Activated CD4-positive, alpha-beta T cell treated with anti-CD3 and anti-CD28 coated beads, Interleukin-2, amount 10 ng/mL, durations not matched to agents 24 days and 14 days (primary cell): ENCODE measurements at places on chromosomes 5 and 9.
A peak's percentile ranks its signal among the peaks of the same experiment; 100 is the strongest.

- DNase-seq: no peak
Observed at GRCh38 chr9:23638011-23638410, 188.0 kb downstream of the ELAVL2 start.

DNA sequence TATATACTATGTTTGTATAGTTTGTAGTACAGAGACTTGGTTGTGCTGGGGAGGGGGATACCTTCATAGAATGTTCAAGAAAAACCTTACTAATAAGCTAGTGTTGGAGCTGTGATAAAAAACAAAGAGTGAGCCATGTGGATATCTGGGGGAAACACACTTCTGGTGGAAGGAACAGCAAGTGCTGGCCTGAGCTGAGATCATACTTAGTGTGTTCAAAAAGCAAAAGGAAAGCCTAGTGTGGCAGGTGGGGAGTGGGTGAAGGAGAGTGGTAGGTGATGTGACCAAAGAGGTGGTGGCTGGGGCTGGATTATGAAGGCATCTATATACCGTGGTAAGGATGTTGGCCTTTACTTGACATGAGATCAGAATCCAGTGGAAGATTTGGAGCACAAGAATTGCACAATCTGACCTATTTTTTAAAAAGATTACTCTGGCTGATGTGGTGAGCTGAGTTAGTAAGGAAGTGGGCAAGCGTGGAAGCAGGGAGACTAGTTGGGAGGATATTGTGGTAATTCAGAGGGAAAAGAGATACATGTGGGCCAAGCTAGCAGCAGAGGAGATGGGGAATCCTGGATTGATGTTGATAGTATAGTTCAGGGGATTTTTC, 26.6 kb downstream of the PALM2AKAP2 start:
- no peak for DNase-seq

- no peak for DNase-seq
Observed at GRCh38 chr5:15248731-15249130, 251.2 kb upstream of the FBXL7 start.

- no peak for DNase-seq
Observed at GRCh38 chr5:164277720-164278119, 772.3 kb downstream of the MAT2B start.

DNA sequence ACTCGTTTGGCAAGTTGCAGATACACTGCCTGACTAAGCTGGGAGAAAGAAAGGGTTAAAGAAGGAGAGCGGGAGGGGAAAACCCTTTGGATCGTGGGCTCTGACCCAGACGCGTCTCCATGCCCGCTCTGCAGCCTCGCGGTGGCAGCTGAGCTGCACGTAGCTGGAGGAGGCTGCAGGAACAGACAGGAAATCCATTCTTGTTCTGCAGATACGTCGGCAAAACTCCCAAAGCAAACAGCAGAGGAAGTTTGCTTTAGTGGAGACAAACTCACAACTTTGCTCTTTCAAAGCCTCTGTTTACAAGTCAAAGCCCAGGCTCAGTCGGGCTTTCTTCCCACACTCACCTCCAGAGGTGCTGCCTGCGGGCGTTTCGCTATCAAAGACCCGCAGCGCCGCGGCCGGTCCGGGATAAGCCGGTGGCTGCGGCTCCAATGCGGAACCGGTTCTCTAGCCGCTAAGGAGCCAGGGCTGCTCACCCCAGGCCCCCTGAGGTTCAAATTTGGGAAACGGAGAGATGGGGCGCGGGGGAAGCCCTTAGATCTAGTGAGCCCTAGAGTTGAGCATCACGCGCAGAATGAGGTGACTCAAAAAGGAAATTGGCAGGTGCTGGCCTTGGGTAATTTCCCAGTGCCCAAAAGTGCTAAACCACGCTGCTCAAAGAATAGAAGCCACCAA, 60.7 kb downstream of the MAT2B start:
- DNase-seq: peak; percentile 70

DNA sequence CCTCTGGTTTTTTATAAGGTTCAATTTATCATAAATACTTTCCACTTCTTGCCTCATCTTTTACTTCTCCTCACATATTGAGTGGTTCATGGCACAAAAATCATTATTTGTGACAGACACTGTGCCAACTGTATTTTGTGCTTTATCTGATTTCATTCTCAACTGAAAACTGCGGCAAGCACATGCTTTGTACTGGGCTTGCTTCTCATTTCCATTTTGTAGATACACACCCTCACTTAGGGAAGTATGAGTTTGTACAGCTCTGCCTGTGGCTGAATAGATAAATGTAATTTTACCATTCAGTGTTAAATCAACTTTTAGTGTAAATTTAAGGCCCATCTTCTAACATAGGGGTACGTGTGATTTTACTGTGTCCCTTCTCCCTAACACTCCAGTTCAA, 83.6 kb downstream of the ANXA2R start:
- DNase-seq: no peak

DNA sequence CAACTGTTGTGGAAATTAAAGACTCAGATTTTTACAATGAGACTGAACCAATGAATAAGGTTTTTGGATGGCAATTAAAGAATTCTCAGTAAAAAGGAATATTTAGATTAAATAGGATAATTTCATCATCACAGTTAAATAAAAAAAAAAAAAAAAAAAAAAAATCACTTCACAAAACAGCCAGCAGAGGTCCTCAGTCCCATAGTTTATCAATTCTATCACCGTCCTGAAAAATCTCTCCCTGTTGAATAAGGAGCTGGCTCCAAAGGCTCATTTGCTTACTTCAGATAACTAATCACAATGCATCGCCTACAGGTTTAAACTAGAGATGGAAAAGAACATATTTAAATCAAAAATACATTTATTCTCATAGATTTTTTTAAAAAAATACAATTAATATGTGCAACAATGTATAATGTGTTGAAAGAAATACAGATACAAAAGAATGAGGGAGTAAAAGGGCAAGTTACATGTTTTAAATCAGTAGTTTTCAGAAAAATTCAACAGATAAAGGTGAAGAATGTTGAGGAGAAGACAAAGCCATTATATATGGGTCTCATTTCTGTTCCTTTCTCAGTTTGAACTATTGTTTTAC, 175.8 kb upstream of the CHD1 start:
- no peak for DNase-seq

- no peak for DNase-seq
Observed at GRCh38 chr9:128047231-128047630, 19.9 kb downstream of the NAIF1 start.
